Stimulated activated CD8-positive, alpha-beta memory T cell treated with anti-CD3 and anti-CD28 coated beads, Interleukin-4, amount 100 ng/mL, for 1 hour (primary cell): ENCODE measurements at places on chromosomes 1 and 21.

DNA sequence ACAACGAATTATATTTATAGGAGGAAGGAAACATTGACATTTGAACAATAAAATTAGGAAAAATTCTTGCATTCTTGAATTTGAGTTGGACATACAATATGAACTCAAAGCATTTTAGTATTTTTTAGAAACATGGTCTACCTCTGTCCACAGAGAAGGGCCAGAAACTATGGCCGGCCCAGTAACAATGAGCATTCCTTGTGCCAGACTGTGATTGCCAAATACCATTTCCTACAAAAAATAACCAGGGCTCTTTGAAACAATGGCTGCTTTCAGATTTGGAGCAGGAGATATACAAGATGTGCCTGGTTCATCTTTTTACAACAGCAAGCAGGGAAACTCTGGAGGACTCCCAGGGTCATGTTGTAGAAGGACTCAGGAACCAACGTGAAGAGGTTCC, 38.4 kb downstream of the NOS1AP start:
- no peak for DNase-seq

DNA sequence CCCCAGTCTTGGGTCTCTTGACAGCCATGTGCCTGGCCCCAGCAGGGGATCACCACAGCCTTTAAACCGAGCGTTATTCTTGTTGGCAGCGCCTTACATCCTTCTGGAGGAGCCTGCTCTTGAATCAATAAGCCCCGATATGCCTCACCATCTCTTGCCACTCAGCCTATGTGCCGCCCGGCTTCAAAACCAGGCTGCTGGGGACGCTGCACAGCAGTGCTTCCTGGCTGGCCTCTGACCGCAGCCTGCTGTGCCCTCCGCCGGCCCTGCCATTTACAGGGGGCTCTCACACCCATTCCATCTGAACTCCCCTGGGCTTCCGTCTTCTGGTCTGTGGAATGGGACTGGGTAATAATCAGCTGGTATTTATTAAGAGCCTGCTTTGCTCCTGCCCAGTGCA, 3.0 kb upstream of the PEX10 start:
- no peak for DNase-seq

DNA sequence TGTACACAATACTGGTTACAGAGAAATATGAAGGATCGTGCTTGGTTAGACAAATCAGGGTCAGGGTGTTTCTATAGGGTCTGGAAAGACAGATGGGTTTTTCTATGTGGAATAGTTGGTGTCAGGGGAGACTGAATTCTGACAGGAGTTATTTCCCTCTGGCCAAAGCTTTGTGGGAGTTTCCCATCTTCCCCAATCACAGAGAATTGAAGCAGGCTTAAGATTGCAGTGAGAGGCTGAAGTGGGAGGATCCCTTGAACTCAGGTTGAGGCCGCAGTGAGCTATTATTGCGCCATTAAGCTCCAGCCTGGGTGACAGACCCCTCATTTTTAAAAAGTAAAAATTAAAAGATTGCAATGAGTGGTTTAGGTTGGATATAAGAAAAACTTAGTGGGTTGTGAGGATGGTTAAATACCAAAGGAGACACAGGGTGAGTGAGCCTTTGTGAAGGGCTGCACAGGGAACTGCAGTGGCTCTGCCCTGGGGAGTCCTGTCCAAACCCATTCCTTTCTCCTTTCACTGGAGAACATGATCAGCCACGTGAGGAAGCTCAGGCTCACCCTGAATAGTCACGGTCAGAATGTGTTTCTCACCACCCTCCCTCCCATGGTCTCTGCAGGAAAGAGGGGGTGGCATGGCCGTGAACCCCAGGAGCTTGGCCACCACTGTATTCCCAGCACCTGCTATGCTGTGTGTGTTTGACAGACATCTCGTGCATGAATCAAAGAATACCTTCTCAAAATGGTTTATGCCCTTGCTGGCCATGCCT, 101.2 kb downstream of the INTS7 start:
- DNase-seq = no peak

- DNase-seq = no peak
These were observed 26.7 kb downstream of the DMAP1 start for GRCh38 chr1:44239961-44240371.

DNA sequence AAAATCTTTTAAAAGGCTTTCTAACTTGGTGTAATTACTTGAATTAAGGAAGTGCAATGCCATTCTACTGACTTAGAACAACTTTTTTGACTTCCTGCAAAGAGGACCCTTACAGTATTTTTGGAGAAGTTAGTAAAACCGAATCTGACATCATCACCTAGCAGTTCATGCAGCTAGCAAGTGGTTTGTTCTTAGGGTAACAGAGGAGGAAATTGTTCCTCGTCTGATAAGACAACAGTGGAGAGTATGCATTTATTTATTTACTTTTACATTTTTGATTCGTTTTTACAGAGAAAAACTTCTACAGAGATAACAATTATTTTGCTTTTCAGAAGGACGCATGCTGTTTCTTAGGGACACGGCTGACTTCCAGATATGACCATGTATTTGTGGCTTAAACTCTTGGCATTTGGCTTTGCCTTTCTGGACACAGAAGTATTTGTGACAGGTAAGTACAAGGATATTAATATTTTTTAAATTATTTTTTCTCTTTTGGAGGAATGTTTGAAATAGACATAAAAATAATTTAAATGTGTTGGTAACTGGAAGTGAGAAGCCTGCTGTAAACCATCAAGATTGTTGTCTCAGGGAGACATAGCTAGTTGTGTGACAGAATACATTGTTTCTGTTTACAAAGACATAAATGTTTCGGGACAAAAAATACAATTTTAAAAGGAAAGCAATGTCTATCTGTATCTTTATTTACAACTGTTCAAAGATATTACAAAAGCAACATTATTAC, at the start of gene PTPRC:
Gene PTPRC (plus strand): TSS at position 147 of the 742 bp plus-strand sequence. CDS start 229 bp downstream, at position 376.
- DNase-seq = no peak

GRCh38 chr1:111733992-111734341, 5.2 kb downstream of the INKA2 start:
- no peak for DNase-seq

- no peak for DNase-seq
These were observed 177.4 kb downstream of the IGSF21 start for GRCh38 chr1:18284805-18285537.

- no peak for DNase-seq
These were observed 35.8 kb upstream of the PODN start for GRCh38 chr1:53026254-53026653.

DNA sequence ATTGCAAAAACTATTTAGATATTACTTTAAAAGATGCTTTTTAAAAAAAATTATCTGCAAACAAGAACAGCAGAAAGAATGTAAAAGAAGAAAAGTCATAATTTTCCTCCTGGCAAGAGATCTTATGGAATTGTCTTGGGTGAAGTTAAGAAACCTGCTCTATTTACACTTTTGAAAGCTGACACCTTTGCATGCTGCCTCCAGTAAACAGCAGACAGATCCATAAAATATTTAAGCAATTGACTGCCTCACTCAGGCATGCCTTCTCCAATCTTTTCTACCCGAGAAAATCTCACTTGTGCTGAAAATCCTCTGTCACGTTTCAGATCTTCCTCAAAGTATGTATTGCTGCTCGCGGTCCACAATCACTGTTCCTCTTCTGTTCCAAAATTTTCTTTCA, 107.9 kb upstream of the ZP4 start:
- DNase-seq = no peak

- DNase-seq = no peak
These were observed 66.6 kb downstream of the LRRC8C start for GRCh38 chr1:89699451-89699986.

DNA sequence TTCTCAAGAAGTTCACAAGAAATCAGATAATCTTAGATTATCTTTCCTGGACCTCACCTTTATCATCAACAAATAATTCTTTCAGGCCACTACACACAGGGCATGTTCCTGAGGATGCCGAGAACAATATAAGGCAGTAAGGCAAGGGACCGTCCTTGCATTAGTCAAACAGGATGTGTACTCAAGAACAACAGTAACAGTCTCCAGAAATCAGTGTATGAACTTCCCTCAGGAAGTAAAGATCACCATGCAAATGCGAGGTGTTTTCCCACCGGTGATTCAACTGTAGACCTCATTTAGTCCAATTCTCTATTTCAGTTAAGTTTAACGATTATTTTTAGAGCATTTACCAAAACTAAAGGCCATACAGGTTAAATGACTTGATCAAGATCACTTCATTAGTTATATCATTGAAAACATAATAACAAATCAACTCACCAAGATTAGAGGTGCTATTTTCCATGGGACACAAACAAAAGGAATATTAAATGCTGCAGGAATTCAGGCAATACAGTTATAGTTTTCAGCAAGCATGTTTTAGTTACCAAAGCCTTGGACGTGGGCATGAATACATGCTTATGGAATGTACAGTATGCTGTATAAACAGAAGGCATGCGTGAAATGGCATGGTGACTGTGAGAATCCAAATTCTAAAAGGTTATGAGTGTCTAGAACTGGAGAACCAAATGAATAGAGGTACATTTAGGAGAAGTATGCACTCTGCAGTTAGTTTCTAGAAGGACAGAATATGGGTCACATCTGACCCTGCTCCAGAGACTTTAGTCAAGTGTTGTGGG, 145.2 kb downstream of the TNR start:
- no peak for DNase-seq

- no peak for DNase-seq
These were observed 23.4 kb downstream of the ZNF678 start for GRCh38 chr1:227586733-227587132.

DNA sequence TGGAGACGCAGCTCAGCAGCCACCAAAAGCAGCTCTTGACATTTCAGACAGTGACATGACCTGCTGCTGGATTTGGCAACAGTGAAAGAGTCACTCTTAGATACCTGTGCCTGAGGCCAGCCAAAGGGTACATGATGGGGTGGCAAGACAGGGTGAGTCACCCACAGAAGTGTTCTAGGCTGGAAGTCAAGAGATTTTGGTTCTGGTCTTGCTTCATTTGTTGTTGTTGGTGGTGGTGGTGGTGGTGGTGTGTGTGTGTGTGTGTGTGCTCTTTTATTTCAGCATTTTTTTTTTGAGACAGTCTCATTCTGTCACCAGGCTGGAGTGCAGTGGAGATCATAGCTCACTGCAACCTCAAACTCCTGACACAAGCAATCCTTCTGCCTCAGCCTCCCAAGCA, 25.8 kb downstream of the SHISAL2A start:
- no peak for DNase-seq

DNA sequence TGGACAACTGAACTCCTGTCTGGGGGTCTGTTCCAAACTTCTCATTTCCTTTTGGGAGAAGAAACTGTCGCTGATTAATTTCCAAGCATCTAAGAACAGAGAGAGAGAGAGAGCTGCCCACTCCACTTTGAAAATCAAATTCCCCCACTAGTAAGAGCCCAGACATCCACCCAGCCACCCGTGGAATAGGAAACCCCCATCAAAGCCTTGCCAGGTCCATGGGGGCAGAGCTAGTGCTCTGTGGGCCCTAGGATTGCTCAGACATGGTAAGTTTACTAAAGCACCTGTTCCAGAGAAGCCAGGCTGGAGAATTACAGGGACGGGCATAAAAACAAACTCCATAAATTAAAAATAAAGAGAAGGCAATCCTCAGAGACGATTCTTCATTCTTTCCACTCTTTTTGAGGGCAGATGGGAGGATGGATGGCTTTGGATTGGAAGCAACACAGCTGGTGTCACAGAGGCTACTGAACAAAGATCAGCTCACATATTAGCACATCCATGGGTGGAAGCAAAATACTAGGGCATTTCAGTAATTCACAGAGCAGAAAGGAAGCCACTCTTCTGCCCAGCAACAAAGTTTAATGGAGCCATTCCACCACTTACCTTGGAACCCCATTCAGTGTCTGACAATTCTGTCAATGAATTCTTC, 103.9 kb downstream of the COLGALT2 start:
- DNase-seq = no peak

DNA sequence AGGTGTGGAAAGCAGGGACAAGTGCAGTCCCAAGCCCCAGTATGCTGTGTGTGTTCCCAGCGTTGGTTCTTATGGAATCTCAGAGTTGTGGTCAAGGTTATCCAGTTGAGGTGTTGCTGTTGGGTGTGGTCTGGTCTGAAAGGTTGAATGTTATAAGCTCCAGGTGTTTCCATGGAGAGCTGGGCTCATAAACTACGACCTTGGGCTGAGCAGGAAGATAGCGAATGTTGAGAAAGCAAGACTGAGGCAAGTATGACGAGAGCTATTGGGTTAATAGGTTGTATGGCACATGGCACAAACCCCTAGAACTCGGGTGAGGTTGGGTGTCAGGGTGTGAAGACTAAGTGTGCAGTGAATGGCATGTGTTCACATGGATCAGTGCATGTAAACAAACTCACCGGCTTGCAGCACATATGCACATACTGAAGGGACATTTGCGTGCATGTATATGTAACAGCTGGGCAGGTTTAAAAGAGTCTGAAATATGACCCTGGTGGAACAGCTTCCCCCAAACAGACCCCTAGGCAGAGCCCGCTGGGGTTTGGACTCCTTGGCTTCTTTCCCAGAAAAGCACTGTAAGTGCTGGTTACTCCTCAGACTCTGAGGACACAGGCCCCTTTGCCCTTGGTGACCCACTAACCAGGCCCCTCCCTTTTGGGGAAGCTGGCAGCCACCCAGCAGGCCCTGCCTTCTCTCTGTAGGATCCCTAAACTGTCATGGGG, 117.5 kb downstream of the NAV1 start:
- no peak for DNase-seq

GRCh38 chr1:54606096-54606989, 17.0 kb downstream of the FAM151A start:
- no peak for DNase-seq

DNA sequence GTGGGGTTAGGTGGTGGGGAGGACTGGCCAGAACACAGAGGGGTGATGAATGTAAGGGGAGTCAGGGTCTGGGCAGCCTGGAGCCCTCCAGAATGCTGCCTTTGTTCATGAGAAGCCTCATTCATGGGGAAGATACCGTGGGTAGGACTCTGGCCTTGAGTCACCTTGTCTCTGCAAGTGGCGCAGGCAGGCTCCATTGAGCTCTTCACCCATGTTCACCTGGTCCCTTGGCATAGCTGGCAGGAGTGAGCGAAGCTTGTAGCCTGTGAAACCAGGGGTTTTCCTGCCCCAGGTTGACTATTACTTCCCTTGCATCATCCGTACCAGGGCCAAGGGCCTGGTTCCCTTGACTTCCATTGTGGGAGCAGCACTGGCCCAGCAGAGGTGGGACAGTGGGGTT, 25.8 kb downstream of the SOX13 start:
- DNase-seq = no peak

DNA sequence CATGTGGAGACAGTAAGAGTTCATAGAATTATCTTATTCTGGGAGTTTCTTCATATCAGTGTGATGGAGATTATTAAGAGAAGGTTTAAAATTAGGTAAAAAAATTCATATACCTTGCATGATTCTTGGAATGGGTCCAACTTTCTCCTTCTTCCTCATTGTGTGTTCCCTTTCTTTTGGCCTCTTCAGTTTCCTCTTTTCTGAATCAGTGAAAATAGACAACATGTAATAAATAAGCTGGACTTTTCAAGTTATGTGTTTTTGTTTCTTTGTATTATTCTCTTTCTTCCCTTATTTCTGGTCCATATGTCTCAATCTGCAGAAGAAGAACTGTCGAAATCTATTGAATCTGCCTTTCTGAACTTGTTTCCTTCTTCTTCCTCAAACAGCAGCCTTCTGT, 30.5 kb downstream of the C4BPA start:
- no peak for DNase-seq

DNA sequence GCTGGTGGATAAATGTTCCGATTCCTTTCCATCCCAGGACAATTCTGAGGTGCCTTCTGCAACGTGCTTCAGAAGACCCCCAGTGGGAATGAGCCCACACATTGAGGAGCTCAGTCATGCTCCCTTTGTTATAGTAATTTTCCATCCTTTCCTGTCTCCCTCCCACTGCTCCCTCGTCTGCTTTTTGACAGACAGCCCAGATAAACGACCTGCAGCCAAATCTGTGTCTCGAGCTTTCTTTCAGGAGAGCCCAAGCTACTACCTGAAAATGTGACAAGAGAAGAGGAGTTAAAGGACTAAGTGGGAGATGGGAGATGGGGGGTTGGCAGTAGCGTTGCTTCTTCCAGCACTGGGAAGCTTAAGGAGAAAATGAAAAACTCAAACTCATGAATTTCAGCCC, 65.9 kb upstream of the LRRN2 start:
- no peak for DNase-seq
